Activated CD4-positive, alpha-beta T cell treated with anti-CD3 and anti-CD28 coated beads, Interleukin-2, amount 10 ng/mL, durations not matched to agents 7 days and 5 days (primary cell): ENCODE measurements at places on chromosomes 4 and X. TPM values are rescaled to one million over a fixed set of nuclear protein-coding genes. Genes with fewer than 3 reads are reported as not detected.

ANOS1 gene
- not detected for total RNA-seq

IL21 gene
- total RNA-seq = 0.69 TPM

VCX3B gene
- total RNA-seq = not detected

FAM47A gene
- total RNA-seq = not detected

OCRL gene
- total RNA-seq = 2.1 TPM
